Spinal cord (tissue), 10 donors: ENCODE measurements at places on chromosomes 12 and 14. TPM values are rescaled to one million over a fixed set of nuclear protein-coding genes. Genes with fewer than 3 reads are reported as not detected.

- H3K36me3 ChIP-seq = peaks cover 11% of the 10 kb centered on the region
- H3K27ac ChIP-seq = peak overlapping the region; percentile 72
- peak overlapping the region; percentile 63 for H3K4me3 ChIP-seq
- peaks cover 88% of the 10 kb centered on the region for H3K27me3 ChIP-seq
- H3K4me1 ChIP-seq = peaks cover 73% of the 10 kb centered on the region
- DNase-seq = no peak
Observed at GRCh38 chr12:106583242-106584103, 669 bp downstream of the RFX4 start.

DNA sequence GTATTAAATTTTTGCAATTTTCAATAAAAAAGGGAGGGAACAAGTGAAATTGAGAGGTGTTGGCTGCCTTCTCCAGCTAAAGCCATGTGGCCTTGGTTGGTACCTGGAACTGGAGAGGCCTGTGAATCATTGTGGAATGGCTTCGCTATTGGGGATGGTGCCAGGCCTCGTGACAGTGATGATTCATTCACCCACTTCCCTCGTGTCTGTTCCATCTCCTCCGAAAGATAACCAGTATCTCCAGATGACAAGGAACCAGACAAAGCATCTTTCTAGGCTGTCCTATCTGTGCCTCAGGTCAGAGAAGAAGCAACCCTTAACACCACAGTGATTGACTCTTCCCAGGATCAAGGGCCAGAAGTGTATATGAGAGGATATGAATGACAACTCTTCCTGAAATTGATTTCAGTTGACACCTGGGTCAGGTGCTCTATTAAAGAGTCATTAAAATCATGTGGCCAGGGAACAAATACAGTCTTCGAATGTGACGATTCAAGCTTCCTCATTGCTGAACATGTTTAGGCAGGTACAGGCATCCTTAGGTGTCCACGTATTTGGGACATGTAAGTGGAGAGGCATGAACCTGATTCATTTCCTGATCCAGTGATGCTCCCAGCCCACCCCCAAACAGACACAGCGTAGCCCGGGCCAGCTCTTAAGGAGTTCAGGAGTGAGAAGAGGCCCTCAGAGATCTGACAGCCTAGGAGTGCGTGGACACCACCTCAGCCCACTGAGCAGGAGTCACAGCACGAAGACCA, at the start of gene RNASE7:
Gene RNASE7, plus strand, starts transcription at position 687 of the 758 bp plus-strand sequence. CDS start 631 bp downstream, outside the sequence.
- no peak for DNase-seq
- no peaks in the 10 kb centered on the region for H3K27me3 ChIP-seq
- no peak within 1 kb of the TSS for H3K27ac ChIP-seq
- H3K4me1 ChIP-seq = peaks cover 30% of the 10 kb centered on the region

GRCh38 chr12:101927999-101928398, 50.6 kb downstream of the DRAM1 start:
- H3K27me3 ChIP-seq = no peaks in the 10 kb centered on the region
- no peaks in the 10 kb centered on the region for H3K4me1 ChIP-seq
- no peak for DNase-seq
- no peak overlapping the region for H3K27ac ChIP-seq
- no peaks in the 10 kb centered on the region for H3K36me3 ChIP-seq

DNA sequence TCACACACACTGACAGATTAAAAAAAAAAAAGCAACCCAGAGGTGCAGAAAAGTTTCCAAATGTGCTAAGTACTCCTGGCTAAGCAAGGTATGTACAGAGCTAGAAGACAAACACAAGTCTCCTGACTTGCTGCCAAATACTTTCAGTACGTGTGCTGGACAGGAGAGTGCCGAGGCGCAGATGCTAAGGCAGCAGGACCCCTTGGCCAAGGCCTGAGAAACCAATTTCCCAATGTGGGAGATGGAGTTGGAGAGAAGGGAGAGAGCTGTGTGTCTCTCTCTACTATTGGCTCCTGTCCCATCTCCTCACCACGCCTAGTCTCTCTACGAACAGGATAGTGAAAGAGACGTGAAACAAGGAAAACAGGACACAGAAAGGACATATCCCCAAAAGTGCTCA, 5.3 kb downstream of the SPRYD3 start:
- H3K27ac ChIP-seq = no peak overlapping the region
- H3K27me3 ChIP-seq = no peaks in the 10 kb centered on the region
- peaks cover 79% of the 10 kb centered on the region for H3K36me3 ChIP-seq
- H3K4me1 ChIP-seq = peaks cover 51% of the 10 kb centered on the region
- H3K4me3 ChIP-seq = no peak overlapping the region

DNA sequence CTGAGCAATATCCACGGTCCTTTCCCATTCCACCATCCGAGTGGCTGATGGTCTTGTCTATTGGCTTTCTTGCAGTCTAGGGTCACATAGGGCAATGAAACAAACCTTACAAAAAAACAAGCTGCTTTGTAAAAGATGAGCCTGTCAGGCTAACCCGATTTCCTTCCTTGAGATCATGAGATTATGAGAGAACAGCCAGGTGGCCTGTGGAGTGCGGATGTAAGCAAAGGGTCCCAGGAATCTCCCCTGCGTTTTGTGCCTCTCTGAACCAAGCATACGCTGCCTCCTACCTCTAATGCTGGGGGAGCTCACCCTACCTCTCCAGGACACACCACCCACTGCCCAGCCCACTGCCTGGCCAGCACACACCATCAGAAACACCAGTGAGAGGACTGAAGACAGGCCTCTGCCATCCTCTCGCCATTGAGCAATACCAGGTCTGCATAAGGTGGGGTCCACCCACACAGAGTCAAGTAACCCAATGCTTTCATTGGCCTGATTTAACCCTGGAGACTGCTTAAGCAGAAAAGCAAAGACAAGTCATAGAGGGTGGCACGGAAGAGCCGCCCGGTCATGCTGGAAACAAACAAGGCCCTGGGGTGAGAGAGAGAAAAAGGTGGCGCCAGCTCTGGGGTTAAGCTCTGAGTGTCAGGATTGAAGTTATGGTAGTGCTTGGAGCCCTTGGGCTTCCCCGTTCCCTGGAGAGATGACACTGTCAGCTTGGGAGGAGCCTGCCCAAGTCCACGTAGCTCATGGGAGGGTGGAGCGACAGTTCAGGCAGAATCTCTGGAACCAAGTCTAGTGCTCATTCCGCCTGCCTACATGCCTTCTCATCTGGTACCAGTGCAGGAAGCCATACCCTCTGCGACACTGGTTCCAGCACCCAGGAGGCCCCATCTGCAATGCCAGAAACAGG, 46.6 kb downstream of the CALM1 start:
- no peaks in the 10 kb centered on the region for H3K36me3 ChIP-seq
- H3K27ac ChIP-seq = no peak overlapping the region
- DNase-seq = no peak
- H3K4me3 ChIP-seq = no peak overlapping the region
- peaks cover 19% of the 10 kb centered on the region for H3K4me1 ChIP-seq
- no peaks in the 10 kb centered on the region for H3K27me3 ChIP-seq

DNA sequence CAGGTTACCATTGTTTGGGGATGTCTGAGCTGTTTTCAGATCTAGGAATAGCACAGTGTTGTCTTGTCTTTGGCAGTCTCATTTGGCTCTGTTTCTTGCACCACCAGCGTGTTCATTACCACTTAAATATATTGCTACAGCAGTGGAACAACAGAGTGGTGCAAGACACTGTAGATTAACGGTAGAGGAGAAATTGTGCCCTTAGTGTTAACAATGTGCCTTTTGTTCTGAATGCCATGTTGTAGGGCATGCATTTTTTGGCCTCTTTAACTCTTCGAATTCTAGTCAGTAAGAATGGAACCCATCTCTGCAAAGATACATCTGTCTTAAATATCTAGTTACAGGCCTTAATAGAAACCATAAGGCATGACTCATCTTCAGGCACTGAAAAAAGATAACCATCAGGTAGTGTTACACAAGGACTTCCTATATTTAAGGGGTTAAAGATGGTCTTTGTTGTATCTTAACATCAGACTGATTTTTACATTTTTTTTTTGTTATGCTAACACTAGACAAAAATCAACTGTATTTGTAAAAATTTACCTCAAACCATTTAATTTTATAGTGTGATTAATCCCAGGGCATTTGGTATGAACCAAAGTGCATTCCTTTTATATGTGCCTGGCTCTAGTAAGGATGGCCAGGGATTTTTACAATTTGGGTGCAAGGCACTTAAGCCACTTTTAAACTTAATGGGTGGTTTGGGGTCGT, 12.9 kb downstream of the DYRK2 start:
- H3K27me3 ChIP-seq = no peaks in the 10 kb centered on the region
- DNase-seq = no peak
- peak overlapping the region; percentile 15 for H3K27ac ChIP-seq
- peaks cover 22% of the 10 kb centered on the region for H3K36me3 ChIP-seq
- H3K4me3 ChIP-seq = no peak overlapping the region

- peak; percentile 34 for DNase-seq
- no peak overlapping the region for H3K4me3 ChIP-seq
- no peaks in the 10 kb centered on the region for H3K4me1 ChIP-seq
- H3K27me3 ChIP-seq = no peaks in the 10 kb centered on the region
- H3K36me3 ChIP-seq = no peaks in the 10 kb centered on the region
Observed at GRCh38 chr12:59298296-59298695, 297.5 kb upstream of the SLC16A7 start.

DNA sequence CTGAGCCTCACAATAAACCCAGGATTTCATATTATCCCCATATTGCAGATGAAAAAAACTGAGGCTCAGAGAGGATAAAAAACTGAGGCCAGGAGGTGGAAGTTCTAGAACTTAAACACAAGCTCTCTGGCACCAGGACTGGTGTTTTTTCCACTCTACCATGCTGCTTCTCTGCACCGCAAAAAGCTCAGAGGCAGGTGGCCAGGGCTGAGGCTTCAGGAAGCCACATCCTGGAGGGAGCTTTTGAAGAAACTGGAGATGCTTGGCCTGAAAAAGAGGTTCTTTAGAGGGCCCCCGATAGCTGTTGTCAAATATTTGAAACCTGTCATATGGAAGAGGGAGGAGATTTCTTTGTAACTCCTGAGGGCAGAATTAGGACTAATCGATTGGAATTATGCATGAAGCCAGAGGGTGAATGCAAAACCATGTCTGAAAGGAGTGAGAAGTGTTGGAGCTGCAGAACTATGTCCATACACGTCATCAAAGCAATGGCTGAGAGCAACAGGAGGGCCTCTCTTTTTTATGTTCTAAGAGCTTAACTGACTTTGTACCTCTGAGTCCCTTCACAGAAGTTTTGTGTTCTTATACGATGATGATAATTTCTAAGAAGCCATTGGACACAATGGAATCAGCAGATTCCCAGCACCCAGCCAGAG, 448.6 kb downstream of the FUT8 start:
- no peak for DNase-seq
- no peak overlapping the region for H3K27ac ChIP-seq
- no peaks in the 10 kb centered on the region for H3K36me3 ChIP-seq
- no peaks in the 10 kb centered on the region for H3K27me3 ChIP-seq
- no peaks in the 10 kb centered on the region for H3K4me1 ChIP-seq

- no peak for DNase-seq
- peak overlapping the region; percentile 5 for H3K4me3 ChIP-seq
- peak overlapping the region; percentile 47 for H3K27ac ChIP-seq
- no peaks in the 10 kb centered on the region for H3K36me3 ChIP-seq
Observed at GRCh38 chr12:132444957-132445883, 44.7 kb upstream of the FBRSL1 start.

DNA sequence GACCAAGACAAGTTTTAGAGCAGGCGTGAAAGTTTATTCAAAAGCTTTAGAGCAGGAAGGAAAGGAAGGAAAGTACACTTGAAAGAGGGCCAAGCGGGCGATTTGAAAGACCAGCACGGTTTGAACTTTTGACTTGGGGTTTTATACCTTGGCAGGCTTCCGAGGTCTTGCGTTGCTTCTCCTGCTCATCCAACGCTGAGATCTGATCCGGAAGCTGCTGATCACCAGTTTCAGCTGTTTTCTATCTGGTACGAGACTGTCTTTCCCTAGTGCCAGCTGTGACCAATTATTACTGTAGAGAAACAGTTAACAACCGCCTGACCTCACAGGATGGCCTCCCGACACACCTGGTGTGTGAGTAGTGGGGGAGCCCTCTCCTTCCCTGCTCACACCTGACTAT, 20.6 kb upstream of the SNRPF start:
- H3K4me3 ChIP-seq = no peak overlapping the region
- no peak for DNase-seq
- H3K27ac ChIP-seq = no peak overlapping the region
- H3K27me3 ChIP-seq = no peaks in the 10 kb centered on the region

PITPNM2 gene
- total RNA-seq = 6.8 TPM

C14orf132 gene
- 33.3 TPM for total RNA-seq

TAS2R7 gene
- 0.33 TPM for total RNA-seq

VWF gene
- 76.6 TPM for total RNA-seq

PTPRQ gene
- total RNA-seq = 1.3 TPM

RPS6KA5 gene
- total RNA-seq = 10.7 TPM

WNT1 gene
- total RNA-seq = not detected

PLEKHD1 gene
- 0.66 TPM for total RNA-seq
